Naive thymus-derived CD4-positive, alpha-beta T cell (primary cell): ENCODE measurements at places on chromosomes 4 and X. TPM values are rescaled to one million over a fixed set of nuclear protein-coding genes. Genes with fewer than 3 reads are reported as not detected.

Gene TLL1
- total RNA-seq: not detected in 2 replicates

Gene GLA
- total RNA-seq: 17.3 TPM

Gene KDM6A
- total RNA-seq: 27.6 and 27.8 TPM in 2 replicates

Gene CCKAR
- not detected for total RNA-seq

Gene DOK7
- not detected for total RNA-seq

GRCh38 chr4:77817304-77818072 lies 1.7 kb downstream of the CNOT6L start:
- no peak for DNase-seq
- H3K27ac ChIP-seq: peak overlapping the region; percentile 100
- no peaks in the 10 kb centered on the region for H3K36me3 ChIP-seq
- H3K27me3 ChIP-seq: no peaks in the 10 kb centered on the region

DNA sequence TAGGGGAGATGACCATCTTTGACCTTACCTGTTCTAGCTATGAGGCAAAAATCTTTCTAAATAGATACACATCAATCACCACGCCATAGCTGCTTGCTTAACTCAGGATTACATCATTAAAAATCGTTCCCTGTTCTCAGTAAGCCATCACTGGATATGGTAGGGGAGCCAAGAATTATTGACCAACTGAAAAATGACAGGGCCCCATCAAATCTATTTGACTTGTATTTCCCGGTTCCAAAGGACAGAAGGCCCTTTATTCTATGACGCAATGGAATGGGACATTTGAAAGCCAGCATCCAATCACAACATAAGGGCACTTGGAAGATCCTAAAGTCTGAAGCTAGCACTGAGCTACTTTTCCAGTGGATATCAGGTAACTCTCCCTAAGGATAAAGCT lies 75.6 kb upstream of the NOCT start:
- no peak overlapping the region for H3K4me3 ChIP-seq
- H3K27me3 ChIP-seq: no peaks in the 10 kb centered on the region
- no peak for DNase-seq
- H3K27ac ChIP-seq: no peak overlapping the region
- no peaks in the 10 kb centered on the region for H3K4me1 ChIP-seq
- no peaks in the 10 kb centered on the region for H3K36me3 ChIP-seq

- no peak overlapping the region for H3K27ac ChIP-seq
- H3K36me3 ChIP-seq: no peaks in the 10 kb centered on the region
- no peaks in the 10 kb centered on the region for H3K27me3 ChIP-seq
- DNase-seq: no peak
These were observed 87.5 kb upstream of the UXT start for GRCh38 chrX:47746446-47746845.

GRCh38 chrX:146863566-146863965 lies 49.0 kb upstream of the CXorf51A start:
- H3K27ac ChIP-seq: no peak overlapping the region
- H3K27me3 ChIP-seq: no peaks in the 10 kb centered on the region
- no peak overlapping the region for H3K4me3 ChIP-seq
- no peak for DNase-seq

DNA sequence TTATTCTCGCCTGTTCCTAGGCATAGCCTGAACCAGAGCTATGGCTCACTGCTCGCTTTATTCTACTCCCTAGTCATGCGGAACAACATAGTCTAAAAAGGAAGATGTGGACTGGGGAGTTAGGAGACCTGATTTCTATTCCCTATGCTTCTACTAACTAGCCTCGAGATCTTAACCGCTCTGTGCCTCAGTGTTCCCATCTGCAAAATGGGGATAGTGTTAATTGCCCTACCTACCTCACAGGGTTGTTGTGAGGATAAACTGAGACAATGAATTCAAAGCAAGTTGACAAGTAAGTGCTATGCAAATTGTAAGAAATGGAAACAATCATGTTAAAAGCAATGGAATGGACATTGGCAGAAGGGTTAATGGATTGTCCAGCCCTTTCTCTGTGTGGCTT lies 102.1 kb downstream of the AKAP4 start:
- H3K27me3 ChIP-seq: no peaks in the 10 kb centered on the region
- no peak overlapping the region for H3K4me3 ChIP-seq
- H3K36me3 ChIP-seq: no peaks in the 10 kb centered on the region
- H3K27ac ChIP-seq: no peak overlapping the region

DNA sequence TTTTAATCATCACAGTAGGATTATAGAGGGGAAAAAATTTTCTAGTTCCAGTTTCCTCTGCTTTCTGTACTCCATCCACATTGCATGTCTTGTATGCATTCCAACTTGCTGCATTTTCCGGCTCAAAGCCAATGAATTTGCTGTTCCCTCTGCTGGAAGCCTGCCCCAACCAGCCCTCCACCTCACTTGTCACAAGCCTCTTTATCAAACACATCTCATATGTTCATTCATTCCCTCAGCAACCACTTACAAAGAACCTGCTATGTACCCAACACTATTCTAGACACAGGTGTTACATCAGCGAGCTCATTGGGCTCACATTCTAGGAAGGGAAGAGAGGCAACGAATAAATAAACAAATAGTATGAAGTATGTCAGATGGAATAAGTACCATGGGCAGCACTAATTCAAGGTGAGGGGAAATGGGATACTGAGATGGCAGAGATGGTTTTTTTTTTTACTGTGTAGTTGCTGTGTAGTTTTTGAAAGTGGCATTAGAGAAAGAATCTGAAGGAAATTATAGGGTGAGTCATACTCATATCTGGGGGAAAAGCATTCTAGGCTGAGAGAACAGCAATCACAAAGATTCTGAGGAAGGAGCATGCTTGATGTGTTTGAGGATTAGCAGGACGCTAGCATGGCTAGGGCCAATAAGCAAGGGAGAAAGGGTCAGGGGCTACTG lies 332.5 kb downstream of the PDGFC start:
- no peaks in the 10 kb centered on the region for H3K36me3 ChIP-seq
- H3K4me3 ChIP-seq: no peak overlapping the region
- H3K27me3 ChIP-seq: no peaks in the 10 kb centered on the region
- no peaks in the 10 kb centered on the region for H3K4me1 ChIP-seq
- no peak overlapping the region for H3K27ac ChIP-seq
